ENCODE measurements at places on chromosomes 7 and 10. TPM values are rescaled to one million over a fixed set of nuclear protein-coding genes. Genes with fewer than 3 reads are reported as not detected.

- no peaks in the 10 kb centered on the region for H3K4me1 ChIP-seq
- H3K27ac ChIP-seq = no peak overlapping the region
- no peaks in the 10 kb centered on the region for H3K27me3 ChIP-seq
- no peak overlapping the region for H3K4me3 ChIP-seq
These were observed 41.4 kb downstream of the BRAF start for GRCh38 chr7:140883378-140883777.

DNA sequence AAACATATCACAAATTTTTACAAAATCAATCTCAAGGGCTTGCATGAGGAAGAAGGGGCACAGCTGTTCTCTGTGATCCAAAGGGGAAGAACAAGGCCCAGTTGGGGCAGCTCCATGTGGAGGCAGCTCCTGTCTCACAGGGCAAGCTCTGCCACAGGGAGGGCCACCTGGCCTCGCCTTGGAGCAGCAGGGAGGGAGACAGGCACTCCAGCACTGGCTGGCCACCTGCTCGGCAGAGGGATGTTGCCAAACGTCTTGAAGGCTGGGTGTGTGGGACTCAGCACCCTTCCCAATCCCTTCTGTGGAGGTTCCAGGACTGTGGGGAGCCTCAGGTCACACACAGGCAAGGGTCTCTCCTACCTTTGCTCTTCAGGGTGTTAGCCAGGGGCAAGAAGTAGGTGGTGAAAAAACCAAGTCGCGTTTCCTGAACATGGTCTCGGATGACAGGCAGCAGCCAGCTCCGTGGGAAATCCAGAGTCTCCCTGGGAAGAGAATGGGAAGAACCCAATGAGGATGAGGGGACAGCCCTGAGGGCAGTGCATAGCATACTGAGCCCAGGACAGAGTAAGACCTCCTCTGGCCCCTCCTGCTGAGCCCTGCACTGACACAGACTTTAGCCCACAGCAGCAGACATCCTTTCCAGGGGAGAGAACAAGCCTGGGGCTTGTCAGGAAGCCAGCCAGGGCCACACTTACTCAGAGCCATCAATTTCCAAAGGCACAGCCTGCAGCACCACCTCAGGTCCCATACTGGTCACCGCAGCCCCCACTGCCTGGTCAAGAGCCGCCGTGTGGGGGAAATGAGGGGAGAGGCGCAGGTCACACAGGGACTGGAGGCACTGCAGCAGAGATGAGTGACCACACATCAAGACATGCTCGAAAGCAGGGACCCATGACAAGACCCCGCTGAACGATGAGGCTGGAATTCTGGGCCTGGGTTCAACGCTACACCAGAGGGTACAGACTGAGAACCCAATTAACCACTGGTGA, 21.9 kb downstream of the RRP12 start:
- no peak for DNase-seq
- H3K36me3 ChIP-seq = peaks cover 31% of the 10 kb centered on the region
- no peak overlapping the region for H3K4me3 ChIP-seq
- no peaks in the 10 kb centered on the region for H3K4me1 ChIP-seq

- DNase-seq = no peak
- no peaks in the 10 kb centered on the region for H3K36me3 ChIP-seq
- no peak overlapping the region for H3K4me3 ChIP-seq
- H3K27ac ChIP-seq = peak overlapping the region; percentile 27
- H3K4me1 ChIP-seq = peaks cover 96% of the 10 kb centered on the region
These were observed 94.1 kb downstream of the PIP4K2A start for GRCh38 chr10:22620140-22620857.

DNA sequence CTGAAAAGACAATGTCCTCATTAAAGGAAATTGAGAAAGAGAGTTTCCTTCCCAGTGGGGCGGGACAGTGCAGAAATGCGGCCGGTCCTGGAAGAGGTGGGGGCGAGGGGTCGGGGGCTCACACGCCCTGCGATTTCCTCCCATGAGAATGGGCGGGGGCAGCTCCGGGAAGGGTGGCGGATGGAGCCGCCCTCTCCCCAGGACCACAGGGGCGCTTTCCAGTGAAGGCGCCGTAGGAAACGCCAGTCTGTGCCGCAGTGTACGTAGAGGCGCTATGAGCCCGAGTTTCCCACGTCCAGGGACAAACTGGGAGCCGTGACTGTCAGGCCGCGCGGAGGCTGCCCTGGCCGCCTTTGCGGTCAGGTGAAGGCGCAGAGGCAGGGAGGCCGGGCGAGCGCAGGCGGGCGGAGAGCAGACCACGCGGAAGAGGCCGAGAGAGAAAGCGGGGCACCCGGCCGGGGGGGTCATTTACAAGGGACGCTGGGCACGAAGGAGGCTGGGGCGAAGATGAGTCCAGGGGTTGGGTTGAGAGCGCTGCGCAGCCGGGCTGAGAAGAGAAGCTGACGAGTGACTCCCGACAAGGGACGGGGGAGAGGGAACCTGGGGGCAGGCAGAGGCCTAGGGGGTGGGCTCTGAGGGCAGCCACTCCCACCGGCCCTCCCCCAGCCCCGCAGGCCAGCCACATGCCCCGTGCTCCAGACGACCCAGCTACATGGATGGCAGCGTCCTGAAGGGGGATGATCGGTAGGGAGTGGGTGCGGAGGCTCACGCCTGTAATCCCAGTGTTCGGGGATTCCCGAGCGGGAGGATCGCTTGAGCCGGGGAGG, 45.0 kb downstream of the ALOX5 start:
- peak overlapping the region; percentile 56 for H3K4me3 ChIP-seq
- no peaks in the 10 kb centered on the region for H3K36me3 ChIP-seq
- peaks cover 30% of the 10 kb centered on the region for H3K4me1 ChIP-seq
- DNase-seq = peak; percentile 83
- H3K27ac ChIP-seq = peak overlapping the region; percentile 91

The GDF2 gene
- not detected for total RNA-seq

Measured in upper lobe of right lung (tissue), 1 donor.